Uterus (tissue), 4 donors: ENCODE measurements at places on chromosomes 3 and 15. TPM values are rescaled to one million over a fixed set of nuclear protein-coding genes. Genes with fewer than 3 reads are reported as not detected.

The NUDT16 gene
- total RNA-seq: 15.0 TPM

The TNFAIP8L3 gene
- 40.5 TPM for total RNA-seq

The STAB1 gene
- 99.3 TPM for total RNA-seq

The GP5 gene
- 0.41 TPM for total RNA-seq

The VIPR1 gene
- total RNA-seq: 1.2 TPM

GRCh38 chr3:138381413-138381901 lies 33.1 kb downstream of the MRAS start:
- peak; percentile 41 for DNase-seq
- no peaks in the 10 kb centered on the region for H3K4me1 ChIP-seq
- H3K36me3 ChIP-seq: no peaks in the 10 kb centered on the region
- H3K27ac ChIP-seq: peak overlapping the region; percentile 74
- H3K4me3 ChIP-seq: no peak overlapping the region

- no peak overlapping the region for H3K27ac ChIP-seq
- no peaks in the 10 kb centered on the region for H3K36me3 ChIP-seq
- H3K27me3 ChIP-seq: no peaks in the 10 kb centered on the region
- no peak overlapping the region for H3K4me3 ChIP-seq
- H3K4me1 ChIP-seq: no peaks in the 10 kb centered on the region
These were observed 73.2 kb upstream of the HEG1 start for GRCh38 chr3:125128861-125129501.

DNA sequence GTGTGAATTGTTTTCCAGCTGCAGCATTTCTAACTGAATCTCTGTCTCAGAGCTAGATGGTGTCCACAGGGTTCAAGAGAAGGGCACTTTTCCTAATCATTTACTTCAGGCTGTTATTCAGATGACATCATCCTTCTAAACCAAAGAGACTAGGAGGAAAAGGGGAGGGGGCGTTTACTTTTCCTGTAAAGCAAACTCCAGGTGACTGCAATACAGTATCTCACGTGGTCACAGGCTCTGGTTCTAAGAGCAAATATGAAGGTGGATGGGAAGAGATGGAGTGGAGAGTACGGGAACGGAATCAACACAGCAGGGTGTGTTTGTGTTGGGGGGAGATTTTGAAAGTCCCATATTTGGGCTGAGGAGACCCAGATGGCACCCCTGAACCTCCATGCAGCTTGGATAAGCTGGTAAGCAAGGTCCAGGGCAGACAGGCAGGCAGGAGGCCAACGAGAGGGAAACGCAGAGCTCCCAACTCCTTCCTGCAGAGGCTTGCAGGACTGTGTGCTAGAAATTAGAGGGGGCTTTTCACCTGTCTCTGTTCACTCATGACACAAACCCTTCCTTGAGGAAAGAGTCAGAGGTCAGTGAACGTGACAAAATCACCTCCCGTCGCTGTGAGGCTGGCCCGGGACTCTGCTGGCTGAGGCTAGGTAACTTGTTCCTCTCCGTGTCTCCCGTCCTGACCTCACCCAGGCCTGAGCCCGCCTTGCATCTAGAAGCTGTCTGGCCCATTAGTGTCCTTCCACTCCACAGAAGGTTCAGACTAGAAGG lies 151.2 kb downstream of the OPA1 start:
- no peak overlapping the region for H3K4me3 ChIP-seq
- no peak overlapping the region for H3K27ac ChIP-seq
- no peak for DNase-seq
- H3K4me1 ChIP-seq: no peaks in the 10 kb centered on the region
- H3K36me3 ChIP-seq: no peaks in the 10 kb centered on the region
- H3K27me3 ChIP-seq: no peaks in the 10 kb centered on the region

DNA sequence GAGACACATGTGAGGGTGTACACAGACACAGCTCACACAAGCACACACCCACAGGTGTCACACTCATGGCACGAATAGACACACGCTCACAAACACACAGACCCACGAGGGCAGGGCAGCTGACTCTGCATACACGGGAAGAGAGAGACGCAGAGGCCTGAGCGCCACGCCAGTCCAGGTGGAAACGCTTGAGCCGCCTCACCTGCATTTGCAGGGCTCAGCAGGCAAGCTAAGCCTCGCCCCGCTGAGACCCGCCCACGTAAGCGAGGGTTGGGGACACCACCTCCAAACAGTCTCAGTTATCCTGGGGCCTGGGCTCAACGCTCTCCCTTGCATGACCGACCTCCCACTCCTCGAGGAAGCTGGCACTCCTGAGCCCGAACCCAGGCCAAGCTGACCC lies 73.2 kb downstream of the TLE3 start:
- no peaks in the 10 kb centered on the region for H3K27me3 ChIP-seq
- no peaks in the 10 kb centered on the region for H3K36me3 ChIP-seq
- peaks cover 8% of the 10 kb centered on the region for H3K4me1 ChIP-seq

GRCh38 chr15:37793851-37794250 lies 140.6 kb upstream of the TMCO5A start:
- no peak for DNase-seq
- H3K4me3 ChIP-seq: no peak overlapping the region
- no peaks in the 10 kb centered on the region for H3K27me3 ChIP-seq
- no peak overlapping the region for H3K27ac ChIP-seq
- H3K36me3 ChIP-seq: no peaks in the 10 kb centered on the region
- no peaks in the 10 kb centered on the region for H3K4me1 ChIP-seq

- no peak overlapping the region for H3K4me3 ChIP-seq
- DNase-seq: no peak
- H3K27me3 ChIP-seq: no peaks in the 10 kb centered on the region
- H3K36me3 ChIP-seq: no peaks in the 10 kb centered on the region
These were observed 75.0 kb downstream of the PIAS1 start for GRCh38 chr15:68129072-68129471.

- no peak for DNase-seq
- no peaks in the 10 kb centered on the region for H3K4me1 ChIP-seq
- H3K27ac ChIP-seq: no peak overlapping the region
- H3K36me3 ChIP-seq: no peaks in the 10 kb centered on the region
- H3K27me3 ChIP-seq: no peaks in the 10 kb centered on the region
- H3K4me3 ChIP-seq: no peak overlapping the region
These were observed 227.3 kb downstream of the SNRPN start for GRCh38 chr15:25182098-25182478.

DNA sequence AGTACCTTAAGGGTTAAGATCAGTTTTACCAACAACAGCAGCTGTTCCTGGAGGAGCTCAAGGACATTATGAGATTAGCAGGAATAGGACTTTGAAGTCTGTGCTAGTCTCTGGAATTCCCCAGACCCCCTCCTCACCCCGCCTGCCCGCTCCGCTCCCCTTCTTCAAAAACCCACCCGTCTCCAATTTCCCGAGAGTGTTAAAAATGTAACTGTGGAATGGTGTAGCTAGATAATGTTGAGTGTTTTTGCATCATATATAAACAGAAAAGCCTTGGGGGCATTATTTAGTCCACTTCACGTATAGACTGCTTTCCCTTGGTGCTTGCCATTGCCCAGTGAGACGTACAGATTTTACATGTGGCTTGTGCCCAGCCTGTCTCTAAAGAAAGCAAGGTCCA lies 65.0 kb upstream of the SEMA6D start:
- H3K36me3 ChIP-seq: no peaks in the 10 kb centered on the region
- no peaks in the 10 kb centered on the region for H3K4me1 ChIP-seq
- no peak for DNase-seq
- peaks cover 3% of the 10 kb centered on the region for H3K27me3 ChIP-seq
- H3K4me3 ChIP-seq: no peak overlapping the region
- no peak overlapping the region for H3K27ac ChIP-seq

DNA sequence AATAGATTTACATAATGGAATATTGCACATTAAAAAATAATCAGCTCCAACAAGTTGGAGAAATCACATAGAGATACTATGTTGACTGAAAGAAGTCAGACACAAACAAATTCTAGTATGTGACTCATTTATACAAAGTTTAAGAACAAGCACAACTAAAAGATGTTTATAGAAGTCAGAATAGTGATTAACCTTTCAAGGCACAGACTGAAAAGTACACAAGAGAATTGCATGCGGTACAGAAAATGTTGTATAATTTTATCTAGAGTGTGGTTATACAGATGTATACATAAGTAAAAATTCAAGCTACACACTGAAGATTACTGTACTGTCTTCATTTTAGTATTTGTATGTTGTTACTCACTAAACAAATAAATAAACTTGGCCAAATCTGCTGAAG lies 19.3 kb upstream of the ATOSA start:
- no peaks in the 10 kb centered on the region for H3K36me3 ChIP-seq
- no peak overlapping the region for H3K27ac ChIP-seq

GRCh38 chr3:134085034-134085775 lies 55.5 kb upstream of the SLCO2A1 start:
- no peaks in the 10 kb centered on the region for H3K4me1 ChIP-seq
- no peaks in the 10 kb centered on the region for H3K27me3 ChIP-seq
- no peak overlapping the region for H3K27ac ChIP-seq

- no peaks in the 10 kb centered on the region for H3K36me3 ChIP-seq
- no peaks in the 10 kb centered on the region for H3K4me1 ChIP-seq
- no peak for DNase-seq
- H3K27ac ChIP-seq: no peak overlapping the region
- no peaks in the 10 kb centered on the region for H3K27me3 ChIP-seq
These were observed 21.7 kb upstream of the KY start for GRCh38 chr3:134672571-134672970.

DNA sequence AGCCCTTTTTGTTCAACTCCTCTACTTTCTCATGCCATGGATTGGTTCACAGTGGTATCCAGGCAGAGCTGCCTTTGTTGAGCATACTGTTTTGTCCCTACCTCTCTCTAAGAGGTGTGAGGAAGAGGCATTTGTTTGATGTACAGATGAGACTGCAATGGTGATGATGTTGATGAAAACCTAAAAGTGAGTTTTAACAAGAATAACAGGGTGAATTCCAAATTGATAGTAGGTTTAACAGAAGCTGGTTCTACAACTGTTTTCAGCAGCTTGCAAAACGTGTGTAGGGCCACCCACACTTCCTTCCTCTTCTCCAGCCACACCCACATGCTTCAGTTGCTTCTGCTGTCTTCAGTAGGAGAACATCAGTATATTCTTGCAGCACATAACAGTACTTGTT lies 10.2 kb downstream of the SNRK start:
- H3K36me3 ChIP-seq: no peaks in the 10 kb centered on the region
- no peaks in the 10 kb centered on the region for H3K27me3 ChIP-seq
- no peak for DNase-seq
- no peak overlapping the region for H3K27ac ChIP-seq
- H3K4me3 ChIP-seq: no peak overlapping the region
- peaks cover 8% of the 10 kb centered on the region for H3K4me1 ChIP-seq

DNA sequence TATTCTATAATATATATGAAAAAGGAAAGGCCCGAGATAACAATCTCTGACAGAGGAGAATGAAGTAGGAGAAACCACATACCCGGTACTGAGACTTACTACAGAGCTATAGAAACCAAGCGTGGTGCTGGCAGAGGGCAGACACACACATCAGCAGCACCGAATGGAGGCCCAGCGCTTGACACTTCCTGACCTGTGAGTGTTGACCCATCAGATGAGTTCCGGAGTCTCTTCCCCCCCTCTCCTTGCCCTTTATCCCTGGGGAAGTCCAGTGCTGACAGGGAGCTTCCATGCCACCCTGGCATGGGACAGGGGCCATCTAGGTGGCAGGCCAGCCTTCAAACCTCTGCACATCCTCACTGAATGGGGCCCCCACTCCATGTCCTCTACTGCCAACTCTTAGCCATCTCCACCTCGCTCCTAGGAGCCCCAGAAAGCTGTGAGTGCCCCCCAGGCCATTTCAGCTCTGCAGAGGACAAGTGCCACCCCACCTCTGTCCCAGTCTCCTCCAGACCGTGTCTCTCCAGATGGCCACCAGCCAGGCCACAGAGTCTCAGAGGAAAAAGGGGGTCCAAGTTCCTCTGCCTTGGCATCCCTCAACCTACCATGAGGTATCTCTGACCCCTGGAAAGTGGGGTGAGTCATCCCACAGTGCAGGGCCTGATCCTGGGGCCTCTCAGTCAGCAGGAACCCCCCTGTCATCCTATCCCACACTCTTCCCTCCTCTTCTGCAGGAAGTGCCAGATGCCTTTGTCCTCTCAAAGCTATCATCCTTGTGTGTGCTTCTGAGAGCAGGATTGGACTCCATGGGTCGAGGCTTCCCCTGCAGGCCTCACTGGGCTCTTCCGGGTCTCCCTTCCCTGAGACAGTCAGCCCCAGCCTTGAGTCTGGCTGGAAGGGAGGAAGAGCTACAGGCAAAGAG lies 116.5 kb upstream of the ALDH1A3 start:
- peak overlapping the region; percentile 39 for H3K27ac ChIP-seq
- H3K27me3 ChIP-seq: no peaks in the 10 kb centered on the region
- no peak for DNase-seq
- no peaks in the 10 kb centered on the region for H3K36me3 ChIP-seq

- no peaks in the 10 kb centered on the region for H3K36me3 ChIP-seq
- no peaks in the 10 kb centered on the region for H3K4me1 ChIP-seq
- no peak overlapping the region for H3K27ac ChIP-seq
- DNase-seq: no peak
- H3K27me3 ChIP-seq: no peaks in the 10 kb centered on the region
These were observed 537.2 kb upstream of the IL12A start for GRCh38 chr3:159451482-159451881.

DNA sequence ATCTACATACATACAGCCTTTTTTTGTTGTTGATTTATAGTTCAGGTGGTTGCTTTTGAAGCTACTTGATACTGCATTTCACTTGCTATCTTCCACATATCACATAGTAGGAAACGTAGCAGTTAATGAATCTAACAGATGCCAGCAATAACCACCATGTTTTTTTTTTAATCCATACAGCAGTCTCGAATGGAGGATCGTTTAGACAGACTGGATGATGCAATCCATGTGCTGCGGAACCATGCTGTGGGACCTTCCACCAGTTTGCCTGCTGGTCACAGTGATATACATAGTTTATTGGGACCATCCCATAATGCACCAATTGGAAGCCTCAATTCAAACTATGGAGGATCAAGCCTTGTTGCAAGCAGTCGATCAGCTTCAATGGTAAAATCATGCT lies 123.2 kb upstream of the CGNL1 start:
- no peaks in the 10 kb centered on the region for H3K27me3 ChIP-seq
- no peak overlapping the region for H3K27ac ChIP-seq
- no peaks in the 10 kb centered on the region for H3K36me3 ChIP-seq
- H3K4me3 ChIP-seq: no peak overlapping the region
- H3K4me1 ChIP-seq: peaks cover 6% of the 10 kb centered on the region
